Neuronal stem cell (in vitro differentiated cells): ENCODE measurements at places on chromosomes 3 and 15.

- no peak for DNase-seq
Observed at GRCh38 chr3:8853081-8853480, 83.7 kb upstream of the OXTR start.

DNA sequence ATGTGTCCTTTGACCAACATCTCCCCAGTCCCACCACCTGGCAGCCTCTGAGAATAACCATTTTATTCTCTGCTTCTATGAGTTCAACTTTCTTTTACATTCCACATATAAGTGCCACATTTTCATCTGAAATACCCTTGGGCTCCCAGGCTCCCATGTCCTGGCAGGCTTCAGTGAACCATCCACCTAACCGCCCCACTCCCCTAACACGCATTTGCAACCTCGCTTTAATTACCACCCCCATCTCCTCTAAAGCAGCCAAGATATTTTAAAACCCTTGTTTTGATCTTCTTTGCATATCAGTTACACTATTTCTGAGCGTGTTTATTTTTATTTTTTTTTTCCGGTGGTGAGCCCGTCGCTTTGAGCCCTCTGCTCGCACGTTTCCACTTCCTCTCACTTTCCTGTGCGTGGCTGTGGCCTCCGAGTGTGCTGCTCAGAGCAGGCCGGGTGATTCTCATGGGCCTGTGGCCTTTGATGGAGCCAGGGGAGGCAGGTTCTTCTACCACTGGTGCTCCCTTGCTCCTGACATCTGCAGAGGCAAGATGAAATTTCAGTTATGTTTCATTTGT lies 195.4 kb upstream of the LPP start:
- DNase-seq, result no peak

GRCh38 chr15:68682330-68682729 lies 103.5 kb downstream of the CORO2B start:
- DNase-seq, result no peak

- no peak for DNase-seq
Observed at GRCh38 chr15:98878862-98879261, 128.7 kb downstream of the PGPEP1L start.

DNA sequence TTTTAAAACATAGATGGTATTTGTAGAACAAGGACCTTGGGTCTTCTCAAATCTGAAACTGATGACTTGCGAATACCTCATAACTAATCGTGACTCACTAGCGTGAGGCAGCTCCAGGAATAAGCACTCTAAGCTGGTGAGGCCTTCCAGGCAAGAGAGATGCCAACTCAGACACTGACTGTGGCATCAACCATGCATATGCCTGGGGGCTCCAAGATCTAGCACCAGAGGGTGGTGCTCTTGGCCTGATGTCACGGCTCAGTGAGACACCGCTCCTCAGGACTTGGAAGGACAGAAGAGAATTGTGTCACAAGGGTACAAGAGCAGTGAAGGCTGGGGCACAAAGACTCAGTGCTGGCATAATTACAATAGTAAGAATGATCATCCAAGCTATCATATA lies 125.0 kb upstream of the TRIM42 start:
- DNase-seq, result no peak

DNA sequence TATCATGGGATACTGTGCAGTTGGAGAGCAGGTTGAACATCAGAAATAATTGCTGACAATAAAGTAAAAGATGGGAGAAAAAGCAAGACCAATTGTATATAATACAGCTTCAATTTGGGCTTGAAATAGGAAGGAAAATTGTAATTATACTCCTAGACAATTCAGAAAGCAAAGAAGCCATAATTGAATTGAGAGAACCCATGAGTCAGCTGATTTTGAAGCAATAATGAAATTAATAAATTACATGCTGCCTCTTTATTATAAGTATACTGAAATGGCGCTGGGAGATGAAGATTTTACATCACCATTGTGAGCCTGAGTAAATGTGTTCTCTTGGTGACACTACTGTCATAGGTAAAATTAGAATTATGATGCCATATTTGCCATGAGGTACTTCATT lies 23.2 kb downstream of the CHRNA3 start:
- no peak for DNase-seq

DNA sequence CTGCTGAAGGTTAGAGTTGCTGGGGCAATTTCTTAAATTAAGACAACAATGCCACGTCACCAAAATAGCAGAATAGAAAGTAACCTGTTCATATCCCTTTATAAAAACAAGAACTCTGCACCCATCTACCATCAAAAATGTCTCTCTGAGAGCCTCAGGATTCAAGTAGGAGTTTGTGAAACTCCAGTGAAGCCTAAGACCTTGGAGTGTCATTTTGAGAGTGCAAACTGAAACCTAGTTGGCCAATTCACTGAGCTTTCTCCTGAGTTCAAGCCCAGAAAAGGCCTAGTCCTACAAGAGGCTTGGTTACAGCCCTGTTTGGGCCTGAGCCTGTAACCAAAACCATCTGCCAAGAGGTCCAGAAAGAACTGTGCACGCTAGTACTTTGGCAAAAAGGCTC lies 335.1 kb downstream of the EFHB start:
- no peak for DNase-seq

- no peak for DNase-seq
Observed at GRCh38 chr3:62604298-62604697, 230.9 kb upstream of the FEZF2 start.

DNA sequence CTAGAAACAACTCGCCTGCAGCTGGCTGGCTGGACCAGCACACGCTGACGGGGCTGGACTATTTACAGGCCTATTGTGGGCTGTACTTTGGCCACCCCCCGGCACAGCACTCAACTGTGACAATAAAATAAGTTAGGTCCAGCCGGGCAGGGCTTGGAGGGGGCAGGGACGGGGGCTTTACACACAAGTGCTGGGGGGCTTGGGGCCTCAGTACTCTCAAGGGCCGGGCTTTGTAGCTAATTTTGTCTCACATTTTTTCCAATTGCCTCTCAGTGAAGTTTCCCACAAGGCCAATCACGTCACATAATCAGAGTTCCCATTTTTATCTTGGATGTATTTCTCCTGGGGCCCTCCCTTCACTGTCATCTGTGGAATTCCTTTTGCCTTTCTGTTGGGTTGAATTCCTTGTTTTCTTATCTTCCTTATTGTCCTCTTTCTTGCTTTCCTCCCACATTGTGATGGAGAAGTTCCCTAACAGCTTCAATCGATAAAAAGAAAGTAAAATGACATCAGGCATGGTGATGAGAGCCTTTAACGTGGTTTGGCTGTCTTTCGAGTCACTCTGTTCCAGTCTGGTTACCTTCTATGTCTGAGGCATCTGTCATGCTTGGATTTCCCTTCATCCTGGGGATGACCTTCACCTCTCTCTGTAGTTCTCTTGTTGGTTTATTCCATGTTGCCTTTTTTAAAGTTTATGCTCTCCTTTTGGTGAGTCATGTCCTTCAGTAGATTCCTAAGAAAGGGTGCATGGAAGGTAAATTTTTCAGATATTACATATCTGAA lies 44.1 kb upstream of the CMTM7 start:
- no peak for DNase-seq

GRCh38 chr3:105747060-105747541 lies 121.7 kb downstream of the CBLB start:
- no peak for DNase-seq

DNA sequence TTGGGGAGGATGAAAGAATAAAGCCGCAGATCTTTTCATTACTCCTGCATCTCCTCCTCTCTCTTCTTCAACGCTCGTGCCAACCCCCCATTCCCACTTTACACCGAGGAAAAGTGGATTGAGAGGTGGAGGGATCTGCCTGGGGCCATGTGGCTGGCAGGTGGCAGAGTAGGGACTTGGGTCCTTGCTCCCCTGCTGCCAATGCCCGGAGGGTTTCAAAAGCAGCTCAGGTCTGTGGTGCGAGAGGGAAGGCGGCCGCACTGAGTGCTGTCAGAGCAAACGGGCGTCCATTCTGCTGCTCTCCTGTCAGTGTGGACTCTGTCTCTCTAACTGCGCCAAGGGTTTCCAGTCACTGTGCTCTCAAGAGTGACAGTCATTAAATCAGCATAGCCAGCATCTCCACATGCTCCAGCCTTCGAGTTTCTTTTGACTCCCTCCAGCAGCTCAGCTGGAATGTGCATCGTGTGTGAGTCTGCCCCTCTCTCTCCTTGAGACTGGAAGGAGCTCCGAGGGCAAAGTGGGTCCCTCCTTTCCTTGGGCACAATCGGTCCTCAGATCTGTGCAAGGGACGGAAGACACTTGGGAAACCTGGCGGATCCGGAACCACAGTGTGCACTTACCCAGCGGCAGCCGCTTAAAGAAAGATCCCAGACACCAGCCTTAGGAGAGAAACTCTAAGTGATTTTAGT lies 68.6 kb downstream of the VGLL4 start:
- DNase-seq, result no peak

DNA sequence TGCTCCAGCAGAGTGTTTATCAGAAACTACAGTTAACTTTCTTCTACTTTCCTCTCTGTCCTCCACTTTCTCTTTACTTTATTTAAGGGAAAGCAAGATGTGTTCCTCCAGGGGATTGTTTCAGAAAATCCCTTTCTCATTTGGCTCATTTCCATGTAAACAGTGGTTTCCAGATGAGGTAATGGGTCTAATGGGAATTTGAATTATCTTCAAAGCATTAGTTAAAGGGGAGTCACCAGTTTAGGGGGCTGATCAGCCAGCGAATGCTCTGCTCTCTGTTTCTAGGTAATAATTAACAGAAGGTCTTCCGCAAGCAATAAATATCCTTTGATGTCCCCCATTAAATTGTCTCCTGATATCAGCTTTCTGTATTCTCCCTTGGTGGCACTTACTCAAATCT lies 30.4 kb upstream of the ZNF639 start:
- no peak for DNase-seq

GRCh38 chr3:122257644-122258364 lies 67.2 kb upstream of the CSTA start:
- DNase-seq, result no peak

DNA sequence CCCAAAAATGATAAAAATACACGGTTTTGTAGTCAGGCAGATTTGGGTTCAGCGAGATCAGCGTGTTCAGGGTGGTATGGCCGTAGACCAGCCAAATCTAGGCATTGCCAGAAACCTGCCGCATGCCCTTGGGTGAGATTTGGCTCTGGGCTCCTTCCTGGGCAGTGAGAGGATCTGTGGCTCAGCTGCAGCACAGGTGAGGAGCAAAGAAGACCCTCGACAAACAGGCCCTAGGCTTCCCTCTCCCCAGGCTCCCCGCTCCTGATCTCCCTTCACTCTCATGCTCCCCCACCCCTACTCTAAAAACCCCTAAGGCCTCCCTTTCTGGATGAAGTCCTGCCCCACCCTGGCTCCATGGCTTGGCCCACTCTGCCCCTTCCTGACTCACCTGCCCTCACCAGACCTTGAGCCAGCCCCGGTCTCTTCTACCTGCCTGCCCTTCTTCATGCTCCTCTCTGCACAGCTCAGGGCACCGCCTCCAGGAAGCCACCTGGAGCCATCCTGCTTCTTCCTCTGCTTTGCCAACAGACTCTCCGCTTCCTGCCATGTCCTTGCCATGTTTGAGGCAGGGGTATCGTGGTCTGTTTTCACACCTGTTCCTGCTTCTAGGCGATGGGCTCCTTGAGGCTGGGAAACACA lies 88.1 kb downstream of the CORO2B start:
- no peak for DNase-seq

DNA sequence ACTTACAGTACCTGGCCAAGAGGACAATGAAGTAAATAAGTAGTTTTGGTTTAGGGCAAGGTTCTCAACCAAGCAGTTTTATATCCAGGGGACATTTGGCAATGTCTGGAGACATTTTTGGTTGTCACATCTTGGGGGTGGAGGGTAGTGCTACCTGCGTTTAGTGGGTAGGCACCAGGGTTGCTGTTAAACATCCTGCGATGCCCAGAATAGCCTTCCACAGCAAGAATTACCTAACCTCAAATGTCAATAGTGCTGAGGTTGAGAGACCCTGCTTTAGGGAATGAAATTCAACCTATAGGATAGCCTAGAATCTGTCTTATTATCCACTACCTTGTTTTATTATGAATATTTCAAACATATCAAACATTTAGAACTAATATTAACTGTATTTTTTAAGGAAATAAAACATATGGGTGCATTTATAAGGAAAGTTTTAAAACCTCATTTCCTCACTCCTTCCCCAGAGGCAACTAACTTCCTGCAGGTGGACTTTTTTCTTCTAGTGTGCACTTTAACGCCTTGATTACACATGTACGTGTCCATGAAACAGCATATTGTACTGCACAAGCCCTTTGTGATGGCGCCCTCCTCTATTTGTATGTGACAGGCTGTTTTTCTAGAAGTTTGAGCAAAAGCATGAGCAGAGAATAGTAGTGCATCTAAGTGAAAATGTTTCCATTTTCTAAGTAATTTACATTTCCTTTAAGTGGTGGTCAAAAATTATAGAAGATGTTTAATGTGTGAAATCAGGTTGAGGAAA lies 57.1 kb downstream of the TRAK1 start:
- DNase-seq, result no peak

- DNase-seq, result no peak
Observed at GRCh38 chr3:11370191-11370590, 98.0 kb downstream of the ATG7 start.

GRCh38 chr3:34387826-34388564 lies 589.6 kb downstream of the PDCD6IP start:
- no peak for DNase-seq

GRCh38 chr3:141191097-141191749 lies 40.4 kb upstream of the PXYLP1 start:
- no peak for DNase-seq

GRCh38 chr15:30990446-30991254 lies 778 bp downstream of the MTMR10 start:
- no peak for DNase-seq

GRCh38 chr3:196499061-196499460 lies 4.5 kb downstream of the RNF168 start:
- DNase-seq, result no peak
